Stimulated activated CD4-positive, alpha-beta T cell treated with anti-CD3 and anti-CD28 coated beads, Interleukin-1b, Interleukin-23, amount 100 ng/mL, for 1 hour (primary cell): ENCODE measurements at places on chromosomes 3 and 15.

DNA sequence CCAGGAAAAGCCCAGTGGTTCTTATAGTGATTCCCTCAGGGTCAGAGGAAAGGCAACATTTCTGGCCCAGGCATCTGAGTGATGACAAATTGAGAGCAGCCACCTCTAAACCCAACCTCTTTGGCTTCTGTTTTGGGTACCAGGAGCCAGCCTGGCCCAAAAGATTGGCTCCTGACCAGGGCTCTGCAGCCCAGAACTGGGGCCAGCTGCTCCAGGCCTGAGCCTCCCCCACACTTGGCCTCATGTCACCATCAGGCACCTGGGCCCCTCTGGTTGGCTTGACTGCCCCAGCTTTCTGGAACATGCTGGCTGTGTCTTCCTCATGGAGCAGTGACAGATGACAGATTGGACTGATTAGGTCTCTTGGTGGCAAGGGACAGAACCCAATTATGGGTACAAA is 26.0 kb upstream of the HCN4 start:
- no peak for DNase-seq

- DNase-seq: no peak
These were observed 311.5 kb downstream of the SV2B start for GRCh38 chr15:91411586-91411985.

DNA sequence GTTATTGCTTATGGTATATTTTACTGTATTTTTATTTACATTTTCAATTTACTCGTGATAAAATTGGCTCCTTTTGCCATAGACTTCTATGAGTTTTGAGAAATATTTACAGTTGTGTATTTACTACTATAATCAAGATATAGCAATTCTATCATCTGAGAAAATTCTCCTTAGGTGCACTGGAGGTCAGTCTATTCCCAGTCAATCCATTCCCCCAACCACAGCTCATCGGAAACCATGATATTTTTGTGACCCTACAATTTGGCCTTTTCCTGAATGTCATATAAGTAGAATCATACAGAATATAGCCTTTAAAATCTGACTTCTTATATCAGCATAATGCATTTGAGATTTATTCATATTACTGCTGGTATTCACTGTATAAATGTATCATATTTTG is 114.7 kb upstream of the LRTM1 start:
- no peak for DNase-seq

DNA sequence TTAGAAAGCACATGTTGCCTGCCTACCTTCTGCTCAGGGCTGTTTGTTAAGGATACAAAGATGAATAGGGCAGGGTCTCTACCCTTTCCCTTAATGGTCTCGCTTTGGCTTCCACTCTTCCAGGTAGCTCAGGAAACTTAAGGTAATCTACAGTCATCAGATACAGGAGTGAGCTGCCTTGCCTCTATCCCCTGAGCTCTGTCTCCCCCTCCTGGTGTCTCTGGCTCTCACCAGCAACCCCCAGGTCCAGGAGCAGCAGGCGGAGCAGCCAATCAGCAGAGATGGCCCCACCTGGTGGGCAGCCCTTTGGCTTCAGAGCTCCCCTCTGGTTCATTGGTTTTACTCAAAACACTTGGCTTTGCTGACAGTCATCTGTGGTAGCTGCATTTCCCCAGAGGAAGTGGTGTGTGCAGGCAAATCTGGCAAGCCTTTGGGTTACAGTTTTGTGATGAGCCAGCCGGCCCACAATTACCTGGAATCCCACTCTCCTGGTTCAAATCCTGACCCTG is 8.5 kb upstream of the CX3CR1 start:
- DNase-seq: peak; percentile 58

GRCh38 chr3:114634635-114635034 is 340.8 kb downstream of the TIGIT start:
- no peak for DNase-seq

DNA sequence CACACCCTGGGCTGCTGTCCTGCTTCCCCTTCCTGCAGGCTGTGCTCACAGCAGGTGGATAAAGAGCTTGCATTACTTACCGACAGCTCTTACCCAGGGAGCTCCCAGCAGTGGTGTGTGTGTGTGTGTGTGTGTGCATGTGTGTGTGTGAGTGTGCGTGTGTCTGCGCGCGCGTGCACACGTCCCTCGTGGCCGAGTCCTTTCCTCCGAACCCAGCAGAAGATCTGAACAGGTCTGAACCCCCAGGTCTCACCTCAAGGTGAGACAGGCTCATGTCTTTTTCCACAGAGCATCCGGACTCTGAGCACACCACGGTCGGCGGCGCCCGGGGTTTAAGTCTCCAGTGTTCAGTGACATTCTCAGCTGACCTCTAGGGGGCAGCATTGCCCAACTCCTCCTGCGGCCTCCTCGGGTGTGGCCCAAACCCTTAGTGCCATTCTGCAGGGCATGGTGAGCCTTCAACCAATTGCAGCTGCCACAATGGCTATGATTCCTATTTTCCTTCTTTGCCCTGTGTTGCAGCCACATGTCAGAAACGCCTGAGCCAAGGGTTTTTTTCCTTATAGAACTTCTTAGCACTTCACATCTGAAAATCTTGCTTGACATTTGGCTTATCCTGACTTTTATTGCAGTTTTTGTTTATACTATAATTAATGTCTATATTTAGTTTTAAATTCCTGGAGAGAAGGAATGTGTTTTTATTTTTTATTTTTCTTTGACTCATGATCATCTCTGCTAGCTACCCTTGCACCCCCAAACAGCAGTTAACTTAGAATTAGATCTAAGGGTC is 64.1 kb upstream of the KLHL25 start:
- DNase-seq: peak; percentile 51

- no peak for DNase-seq
These were observed 69.0 kb downstream of the CHD2 start for GRCh38 chr15:92968926-92969651.

DNA sequence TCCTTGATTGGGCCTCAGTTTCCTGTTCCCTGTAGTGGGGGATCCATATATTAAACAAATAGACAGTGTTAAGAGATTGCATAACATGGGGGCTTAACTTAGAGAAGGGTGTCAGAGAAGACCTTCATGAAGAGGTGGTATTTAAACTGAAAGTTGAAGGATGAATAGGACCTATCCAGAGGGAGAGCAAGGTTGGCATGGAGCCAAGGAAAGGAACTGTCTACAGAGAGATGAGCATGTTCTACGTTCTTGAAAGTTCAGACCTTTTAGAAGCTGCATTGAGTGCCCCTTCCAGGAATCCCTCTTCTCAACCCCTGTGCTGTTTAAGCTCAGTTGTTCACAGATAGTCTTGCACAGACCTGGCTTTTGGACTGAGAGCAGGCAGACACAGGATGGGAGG is 2.4 kb downstream of the HTD2 start:
- no peak for DNase-seq
